Upper lobe of left lung (tissue), 6 donors: ENCODE measurements at places on chromosomes 3 and 15.
A peak's percentile ranks its signal among the peaks of the same experiment; 100 is the strongest.

DNA sequence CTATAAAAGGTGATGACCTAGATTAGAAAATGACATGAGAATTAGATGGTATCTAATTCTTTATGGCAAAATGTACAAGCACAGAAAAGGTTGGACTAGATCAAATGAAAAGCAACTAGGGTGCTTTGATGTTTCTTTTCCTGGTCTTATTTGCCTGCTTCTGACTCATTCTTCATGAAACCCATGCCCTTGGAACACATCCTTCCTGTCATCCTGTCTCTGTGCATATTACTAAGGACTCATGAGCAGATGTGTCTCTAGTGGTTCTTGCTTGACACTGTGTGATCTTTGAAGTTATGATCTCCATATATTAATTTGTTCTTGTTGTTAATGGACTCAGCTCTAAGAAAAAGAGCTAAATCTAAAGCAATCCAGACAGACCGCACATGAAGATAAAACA is 314.0 kb downstream of the ERC2 start:
- no peaks in the 10 kb centered on the region for H3K27me3 ChIP-seq
- H3K27ac ChIP-seq: no peak overlapping the region
- H3K4me3 ChIP-seq: no peak overlapping the region
- DNase-seq: no peak
- no peaks in the 10 kb centered on the region for H3K4me1 ChIP-seq
- no peaks in the 10 kb centered on the region for H3K36me3 ChIP-seq

GRCh38 chr3:106635271-106635670 is 742.0 kb upstream of the CCDC54 start:
- H3K4me1 ChIP-seq: no peaks in the 10 kb centered on the region
- no peak overlapping the region for H3K4me3 ChIP-seq
- H3K27me3 ChIP-seq: no peaks in the 10 kb centered on the region

DNA sequence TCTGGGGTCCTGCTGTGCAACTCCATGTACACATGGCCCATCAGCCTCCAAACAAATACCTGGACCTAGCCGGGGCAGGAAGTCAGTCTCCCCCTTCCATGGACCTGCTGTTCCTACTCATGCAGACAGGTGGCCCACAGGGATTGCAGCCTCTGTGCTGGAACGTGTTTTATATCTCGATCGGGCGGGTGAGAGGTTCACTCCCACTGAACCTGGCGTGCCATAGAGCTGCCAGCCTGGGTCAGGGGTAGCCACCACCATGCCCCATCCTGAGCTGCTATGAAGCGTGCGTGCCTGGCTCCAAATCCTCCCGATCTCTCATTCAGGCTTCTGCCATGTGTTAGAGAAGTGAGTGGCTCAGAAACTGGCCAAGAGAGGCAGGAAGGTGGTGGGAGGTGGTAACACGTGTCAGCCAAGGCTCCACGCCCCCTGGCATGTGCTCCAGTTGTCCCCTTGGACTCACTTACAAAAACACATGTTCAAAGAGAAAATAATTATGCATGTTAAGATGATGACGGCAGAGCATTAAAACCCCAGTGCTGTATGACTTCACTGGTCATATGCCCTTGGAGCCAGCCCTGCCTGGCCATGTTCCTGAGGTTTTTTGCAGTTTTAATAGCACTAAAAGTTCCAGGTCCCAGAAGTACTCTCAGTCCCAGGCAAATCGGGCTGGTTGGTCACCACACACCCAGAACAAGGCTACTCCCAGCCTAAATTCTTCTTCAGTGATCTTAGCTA is 30.6 kb downstream of the CTSH start:
- no peak overlapping the region for H3K4me3 ChIP-seq
- no peaks in the 10 kb centered on the region for H3K36me3 ChIP-seq
- no peaks in the 10 kb centered on the region for H3K27me3 ChIP-seq

GRCh38 chr3:27681249-27681748 is 40.8 kb downstream of the EOMES start:
- H3K27ac ChIP-seq: no peak overlapping the region
- H3K36me3 ChIP-seq: no peaks in the 10 kb centered on the region
- DNase-seq: no peak
- peak overlapping the region; percentile 3 for H3K4me3 ChIP-seq

GRCh38 chr3:95387242-95388021 is 1324.6 kb downstream of the NSUN3 start:
- no peaks in the 10 kb centered on the region for H3K36me3 ChIP-seq
- no peaks in the 10 kb centered on the region for H3K27me3 ChIP-seq
- DNase-seq: no peak
- H3K27ac ChIP-seq: no peak overlapping the region
- no peaks in the 10 kb centered on the region for H3K4me1 ChIP-seq
- no peak overlapping the region for H3K4me3 ChIP-seq

DNA sequence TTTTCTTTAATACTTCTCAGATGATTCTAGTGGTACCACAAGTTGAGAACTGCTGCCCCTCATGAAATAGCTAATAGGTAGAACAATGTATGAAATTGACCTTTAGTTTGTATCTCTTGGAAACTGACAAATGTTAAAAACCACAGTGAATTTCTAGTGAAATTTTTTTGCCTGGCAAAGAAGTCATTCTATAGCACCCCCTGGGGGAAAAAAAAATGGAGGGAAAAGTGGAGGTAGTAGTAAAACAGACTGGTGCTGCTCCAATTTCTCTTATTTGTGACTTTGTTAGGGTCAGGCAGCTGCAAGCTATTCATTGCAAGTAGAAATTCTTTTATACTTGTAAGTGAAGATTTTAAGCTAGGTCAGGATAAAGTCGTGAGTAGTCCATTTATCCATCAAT is 605.0 kb downstream of the NLGN1 start:
- H3K27ac ChIP-seq: no peak overlapping the region
- DNase-seq: no peak
- no peaks in the 10 kb centered on the region for H3K36me3 ChIP-seq
- H3K4me1 ChIP-seq: no peaks in the 10 kb centered on the region

GRCh38 chr15:91867581-91868026 is 14.1 kb downstream of the SLCO3A1 start:
- peak overlapping the region; percentile 84 for H3K27ac ChIP-seq
- DNase-seq: peak; percentile 86
- no peaks in the 10 kb centered on the region for H3K27me3 ChIP-seq
- H3K4me1 ChIP-seq: peaks cover 68% of the 10 kb centered on the region
- H3K36me3 ChIP-seq: no peaks in the 10 kb centered on the region

- DNase-seq: no peak
- H3K36me3 ChIP-seq: peaks cover 61% of the 10 kb centered on the region
- H3K27ac ChIP-seq: no peak overlapping the region
- no peaks in the 10 kb centered on the region for H3K27me3 ChIP-seq
Observed at GRCh38 chr3:33391255-33391995, 48.8 kb downstream of the UBP1 start.
